Activated T-helper 2 cell treated with anti-CD3 and anti-CD28 coated beads, Interferon-gamma antibody, Interleukin-2, Interleukin-4, amounts not matched to agents 10 μg/mL and 5 μg/mL and 100 μg/mL, durations not matched to agents 14 hours and 24 hours and 36 hours (primary cell): ENCODE measurements at places on chromosomes 3 and 15.

DNA sequence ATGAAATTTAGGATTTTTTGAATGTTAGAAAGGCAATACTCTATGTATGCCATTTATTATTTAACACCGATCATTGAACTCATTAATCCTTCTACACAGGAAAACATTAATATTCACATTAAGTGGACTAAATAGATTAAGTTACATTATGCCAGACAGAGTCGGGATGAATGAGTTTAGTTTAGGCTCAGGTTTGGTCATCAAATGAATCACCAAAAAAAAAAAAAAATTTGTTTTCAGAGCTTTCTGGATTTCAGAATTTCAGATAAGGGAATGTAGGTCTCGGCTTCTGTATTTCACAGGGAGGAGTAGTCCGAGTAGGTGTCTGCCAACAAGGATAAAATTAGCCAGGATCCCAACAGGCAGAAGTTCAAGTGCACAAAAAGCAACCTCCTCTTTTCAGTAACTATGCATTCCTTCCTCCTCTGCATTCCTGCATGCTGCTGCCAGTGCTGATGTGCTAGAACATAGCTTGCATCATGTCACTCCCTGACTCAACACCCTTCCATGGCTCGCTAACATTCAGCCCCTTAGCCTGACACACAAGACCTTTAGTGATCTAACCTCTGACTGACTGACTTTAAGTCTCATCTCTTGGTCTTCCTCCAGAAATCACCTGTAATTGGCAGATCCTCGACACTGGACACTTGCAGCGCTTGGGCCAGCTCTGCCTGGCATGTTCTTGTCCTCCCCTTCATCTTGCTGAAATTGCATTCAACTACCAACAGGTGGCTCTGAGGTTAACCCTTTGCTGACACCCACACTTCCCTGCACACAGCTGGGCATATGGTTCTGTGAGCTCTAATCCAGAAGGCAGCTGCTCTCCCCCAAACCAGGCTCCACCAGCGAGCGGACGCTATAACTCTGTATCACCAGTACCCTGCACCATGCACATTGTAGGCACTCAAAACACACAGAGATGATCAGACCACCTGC, 145.4 kb upstream of the PROK2 start:
- no peak for DNase-seq

GRCh38 chr3:152156880-152157279, 111.8 kb upstream of the MBNL1 start:
- DNase-seq: no peak

DNA sequence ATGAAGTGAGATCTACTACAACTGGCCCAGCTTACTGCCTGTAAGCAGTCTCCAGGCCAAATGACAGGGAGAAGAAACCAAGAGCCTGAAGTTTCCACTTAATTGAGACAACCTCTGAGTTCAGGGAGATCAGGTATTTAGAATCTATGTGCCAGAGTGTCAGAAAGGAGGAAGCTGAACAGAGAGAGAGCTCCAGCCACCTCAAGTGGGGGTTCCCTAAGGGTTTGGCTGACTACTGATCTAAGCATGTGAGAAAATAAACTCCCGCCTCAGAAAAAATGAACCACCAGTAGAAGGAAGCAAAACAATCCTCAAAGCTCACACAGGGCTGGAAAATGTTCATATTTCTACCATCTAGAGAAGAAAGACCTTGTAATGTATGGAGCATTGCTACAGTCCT, 25.0 kb downstream of the ADAM10 start:
- DNase-seq: no peak

GRCh38 chr3:133509488-133509887, 64.0 kb upstream of the CDV3 start:
- DNase-seq: no peak

DNA sequence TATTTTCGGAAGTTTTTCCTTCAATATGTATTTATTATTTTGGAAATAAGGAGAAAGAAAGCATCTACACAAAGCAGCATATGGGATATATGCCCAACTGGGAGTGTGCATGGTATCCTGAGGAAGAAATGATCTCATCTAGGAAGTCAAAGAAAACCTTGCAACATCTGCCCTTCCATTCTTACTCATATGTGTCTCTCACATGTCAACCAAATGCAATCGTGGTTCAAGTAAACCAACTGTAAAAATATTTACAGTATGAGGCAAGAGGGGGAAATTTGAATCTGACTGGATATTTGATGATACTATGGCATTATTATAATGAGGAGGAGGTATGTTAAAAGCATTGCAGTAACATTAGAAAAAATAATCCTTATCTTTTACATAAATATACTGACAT, 3.2 kb upstream of the SCG3 start:
- DNase-seq: no peak

DNA sequence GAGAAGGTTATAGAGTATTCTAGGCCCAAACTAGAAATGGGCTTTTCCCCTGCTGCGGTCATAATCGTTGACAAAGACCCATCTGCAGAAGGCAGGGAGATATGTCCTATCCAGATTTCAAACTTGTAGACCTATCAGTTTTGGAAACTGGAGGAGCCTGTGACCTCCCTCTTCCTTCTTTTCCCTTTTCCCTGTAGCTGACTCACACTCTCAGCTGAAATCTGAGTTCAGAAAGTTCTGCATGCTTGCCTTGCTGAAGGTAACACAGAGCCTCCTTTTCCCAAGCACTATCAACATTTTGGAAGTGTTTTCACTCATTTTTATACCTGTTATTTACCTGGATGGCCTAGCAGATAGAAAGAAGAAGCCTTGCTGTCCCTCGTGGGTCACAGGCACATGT, 59.1 kb upstream of the PSMD6 start:
- DNase-seq: no peak

GRCh38 chr3:15585111-15585845, 16.1 kb downstream of the HACL1 start:
- no peak for DNase-seq

GRCh38 chr3:193997228-193998122, 138.5 kb upstream of the HES1 start:
- DNase-seq: no peak

DNA sequence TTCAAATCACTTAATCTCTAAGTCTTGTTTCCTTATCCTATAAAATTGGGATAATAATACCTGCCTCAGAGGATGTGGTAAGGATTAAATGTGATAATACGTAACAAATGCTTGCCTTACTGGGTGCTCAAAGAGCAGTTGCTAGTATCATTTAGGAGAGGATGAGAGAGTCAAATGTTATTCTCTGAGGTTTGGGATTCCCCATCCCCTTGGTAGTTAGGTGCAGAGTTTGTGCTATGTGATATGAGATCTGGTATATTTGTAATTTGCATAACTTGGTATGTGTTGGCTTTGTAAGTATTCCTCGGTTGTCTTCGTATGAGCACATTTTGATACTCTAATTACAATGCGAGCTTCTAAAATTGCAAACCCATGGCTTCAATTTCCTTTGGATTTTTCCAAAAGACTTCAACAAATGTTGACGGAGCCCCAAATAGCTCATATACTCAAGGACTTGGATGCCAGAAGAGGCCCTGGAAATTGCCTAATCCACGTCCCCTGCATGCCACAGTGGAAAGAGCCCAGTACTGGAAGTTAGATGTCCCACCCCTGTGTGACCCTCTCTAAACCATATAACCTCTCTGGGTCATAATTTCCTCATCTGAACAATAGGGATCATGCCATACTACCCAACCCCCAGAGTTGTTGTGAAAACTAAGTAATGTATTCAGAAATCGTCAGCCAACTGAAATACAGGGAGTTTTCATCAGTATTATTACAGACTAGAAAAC, 85.0 kb downstream of the FBN1 start:
- DNase-seq: no peak

- no peak for DNase-seq
These were observed 95.7 kb downstream of the TNIK start for GRCh38 chr3:171364500-171364899.

GRCh38 chr15:48719668-48720067, 74.2 kb upstream of the FBN1 start:
- DNase-seq: no peak
